Activated T-helper 1 cell treated with Interleukin-2 at 50 U/mL for 16 hours (primary cell): ENCODE measurements at places on chromosomes 1 and 21.

GRCh38 chr1:56811331-56811730 lies 7.9 kb downstream of the FYB2 start:
- DNase-seq, result no peak

- DNase-seq, result no peak
Observed at GRCh38 chr1:58211869-58212268, 334.7 kb downstream of the OMA1 start.

GRCh38 chr1:214899908-214900460 lies 182.6 kb upstream of the KCNK2 start:
- DNase-seq, result no peak

GRCh38 chr1:103561643-103562395 lies 9.6 kb upstream of the AMY2B start:
- DNase-seq, result no peak

DNA sequence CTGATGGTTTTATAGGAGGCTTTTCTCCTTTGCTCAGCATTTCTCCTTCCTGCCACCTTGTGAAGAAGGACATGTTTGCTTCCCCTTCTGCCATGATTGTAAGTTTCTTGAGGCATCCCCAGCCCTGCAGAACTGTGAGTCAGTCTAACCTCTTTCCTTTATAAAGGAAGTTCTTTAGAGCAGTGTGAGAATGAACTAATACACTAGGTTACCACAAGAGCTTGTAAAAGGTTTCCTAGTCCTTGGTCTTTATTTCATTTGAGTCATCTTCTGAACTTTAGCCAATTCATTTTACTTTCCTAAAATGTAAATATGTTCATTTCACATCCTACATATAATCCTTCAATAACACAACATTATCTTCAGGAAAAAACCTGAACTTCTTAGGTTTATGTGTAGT lies 365.3 kb downstream of the HHIPL2 start:
- no peak for DNase-seq

DNA sequence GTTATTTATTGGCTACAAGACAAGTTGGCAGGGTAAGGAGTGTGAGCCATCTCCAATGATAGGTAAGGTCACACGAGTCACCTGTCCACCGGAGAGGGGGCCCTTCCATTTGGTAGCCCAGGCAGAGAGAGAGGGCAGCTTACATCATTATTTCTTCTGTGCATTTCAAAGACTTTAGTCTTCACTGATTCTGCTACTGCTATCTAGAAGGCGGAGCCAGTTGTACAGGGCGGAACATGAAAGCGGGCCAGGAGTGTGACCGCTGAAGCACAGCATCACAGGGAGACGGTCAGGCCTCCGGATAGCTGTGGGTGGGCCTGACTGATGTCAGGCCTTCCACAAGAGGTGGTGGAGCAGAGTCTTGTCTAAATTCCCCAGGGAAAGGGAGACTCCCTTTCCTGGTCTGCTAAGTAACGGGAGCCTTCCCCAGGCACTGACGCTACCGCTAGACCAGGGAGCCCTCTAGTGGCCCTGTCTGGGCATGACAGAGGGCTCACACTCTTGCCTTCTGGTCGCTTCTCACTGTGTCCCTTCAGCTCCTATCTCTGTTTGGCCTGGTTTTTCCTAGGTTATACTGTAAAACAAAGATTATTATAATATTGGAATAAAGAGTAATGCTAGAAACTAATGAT lies 36.7 kb downstream of the ZNF695 start:
- DNase-seq, result peak; percentile 2

DNA sequence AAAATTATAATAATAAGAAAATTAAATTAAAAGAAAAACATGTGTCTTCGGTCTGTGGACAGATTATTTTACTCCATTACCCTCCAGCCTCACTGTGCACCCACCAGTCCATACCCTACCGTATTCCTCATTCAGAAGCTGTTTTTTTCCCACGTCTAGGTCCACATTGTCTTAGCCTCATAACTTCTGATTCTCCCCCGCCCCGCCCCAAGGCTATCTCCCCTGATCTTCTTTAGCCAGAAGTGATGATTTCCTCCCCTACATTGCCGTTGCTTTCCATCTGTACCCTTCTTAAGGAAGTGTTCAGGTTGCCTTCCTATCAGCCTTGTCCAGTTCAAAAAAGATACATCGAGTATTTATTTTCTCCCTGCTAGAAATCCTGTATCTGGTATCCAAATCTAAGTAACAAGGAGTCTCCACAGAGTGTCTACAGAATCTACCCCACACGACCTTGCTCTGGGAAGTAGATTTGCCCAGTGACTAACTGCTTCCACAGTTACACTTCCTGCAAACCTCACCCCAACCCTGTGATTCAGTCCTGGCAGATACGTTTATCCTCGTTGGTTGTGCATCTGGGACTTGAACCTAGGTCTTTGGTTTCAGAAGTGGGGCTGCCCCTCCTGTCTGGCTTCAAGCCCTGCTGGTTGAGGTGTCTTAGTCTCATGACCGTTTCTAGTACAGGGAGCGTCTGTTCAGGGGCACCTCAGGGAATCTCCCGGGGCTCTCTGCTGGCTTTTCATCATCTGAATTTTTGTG lies 470.2 kb downstream of the CAMTA1 start:
- no peak for DNase-seq

- no peak for DNase-seq
Observed at GRCh38 chr1:76317299-76317900, 242.9 kb downstream of the ST6GALNAC3 start.

DNA sequence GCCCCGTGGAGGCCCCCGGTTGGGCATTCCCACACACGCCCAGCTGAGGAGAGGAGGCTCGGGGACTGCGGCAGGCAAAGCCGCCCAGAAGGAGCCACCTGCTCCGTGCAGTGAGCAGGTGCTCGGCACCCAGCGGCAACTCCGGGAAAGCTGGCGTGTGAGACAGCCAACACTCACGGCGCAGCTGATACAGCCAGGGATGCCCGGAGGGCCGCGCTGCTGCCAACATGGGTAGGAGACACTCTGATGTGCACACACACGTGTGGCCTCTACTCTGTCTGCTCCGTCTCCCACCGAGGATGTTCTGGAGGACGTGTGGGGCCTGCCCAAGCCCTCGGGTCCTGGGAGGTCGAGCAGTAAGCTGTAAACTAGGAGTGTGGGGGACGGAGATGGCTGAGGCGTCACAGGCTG lies 12.9 kb downstream of the MORN1 start:
- no peak for DNase-seq

GRCh38 chr1:68473060-68473459 lies 23.3 kb upstream of the RPE65 start:
- DNase-seq, result no peak

DNA sequence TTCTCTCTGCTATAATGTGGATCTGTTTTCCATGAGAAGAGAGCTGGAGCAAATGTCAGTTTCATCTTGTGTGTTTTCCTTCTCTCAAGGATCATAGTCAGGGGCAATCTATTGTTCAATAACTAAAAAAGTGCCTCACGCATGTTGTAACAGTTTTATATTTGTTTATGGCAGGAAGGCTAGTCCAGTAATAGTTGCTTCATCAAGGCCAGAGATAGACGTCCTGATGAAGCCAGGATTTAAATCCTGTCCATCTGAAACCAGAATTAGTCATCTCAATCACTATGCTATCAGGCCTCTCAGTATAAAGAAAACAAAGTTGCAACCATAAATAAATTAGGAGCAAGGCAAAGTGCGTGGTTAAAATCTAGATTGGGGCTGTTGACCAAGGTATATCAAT lies 30.2 kb upstream of the DUSP10 start:
- no peak for DNase-seq

DNA sequence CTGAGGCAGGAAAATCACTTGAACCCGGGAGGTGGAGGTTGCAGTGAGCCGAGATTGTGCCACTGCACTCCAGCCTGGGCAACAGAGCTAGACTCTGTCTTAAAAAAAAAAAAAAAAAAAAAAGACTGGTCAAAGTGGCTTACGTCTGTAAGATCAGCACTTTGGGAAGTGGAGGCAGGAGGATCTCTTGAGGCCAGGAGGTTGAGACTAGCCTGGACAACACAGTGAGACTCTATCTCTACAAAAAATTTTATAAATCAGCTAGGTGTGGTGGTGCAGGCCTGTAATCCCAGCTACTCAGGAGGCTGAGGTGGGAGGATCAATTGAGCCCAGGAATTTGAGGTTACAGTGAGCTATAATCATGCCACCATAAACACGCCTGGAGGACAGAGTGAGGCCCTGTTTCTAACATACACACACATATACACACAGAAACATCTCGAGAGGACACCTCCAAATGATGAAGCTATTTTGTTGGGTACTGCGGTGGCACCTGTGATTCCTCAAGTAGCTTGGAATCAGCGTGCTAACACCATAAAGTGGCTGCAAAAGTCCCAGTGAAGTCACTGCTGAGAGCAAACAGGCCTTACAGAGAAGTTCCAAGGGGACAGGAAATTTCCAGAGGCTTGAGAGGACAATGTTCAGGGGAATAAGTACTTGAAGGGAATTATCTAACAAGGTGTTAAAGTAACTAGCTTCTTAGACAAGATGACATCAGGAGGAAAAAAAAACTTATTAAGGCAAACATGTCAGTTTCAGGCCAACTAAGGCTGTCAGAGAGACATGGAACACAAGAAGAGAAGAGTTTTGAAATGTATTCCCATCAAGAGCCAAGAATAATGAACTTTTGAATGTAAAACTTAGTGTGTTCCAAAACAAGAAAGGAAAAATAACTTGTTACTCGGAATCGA lies 1.3 kb downstream of the NADK start:
- DNase-seq, result no peak

DNA sequence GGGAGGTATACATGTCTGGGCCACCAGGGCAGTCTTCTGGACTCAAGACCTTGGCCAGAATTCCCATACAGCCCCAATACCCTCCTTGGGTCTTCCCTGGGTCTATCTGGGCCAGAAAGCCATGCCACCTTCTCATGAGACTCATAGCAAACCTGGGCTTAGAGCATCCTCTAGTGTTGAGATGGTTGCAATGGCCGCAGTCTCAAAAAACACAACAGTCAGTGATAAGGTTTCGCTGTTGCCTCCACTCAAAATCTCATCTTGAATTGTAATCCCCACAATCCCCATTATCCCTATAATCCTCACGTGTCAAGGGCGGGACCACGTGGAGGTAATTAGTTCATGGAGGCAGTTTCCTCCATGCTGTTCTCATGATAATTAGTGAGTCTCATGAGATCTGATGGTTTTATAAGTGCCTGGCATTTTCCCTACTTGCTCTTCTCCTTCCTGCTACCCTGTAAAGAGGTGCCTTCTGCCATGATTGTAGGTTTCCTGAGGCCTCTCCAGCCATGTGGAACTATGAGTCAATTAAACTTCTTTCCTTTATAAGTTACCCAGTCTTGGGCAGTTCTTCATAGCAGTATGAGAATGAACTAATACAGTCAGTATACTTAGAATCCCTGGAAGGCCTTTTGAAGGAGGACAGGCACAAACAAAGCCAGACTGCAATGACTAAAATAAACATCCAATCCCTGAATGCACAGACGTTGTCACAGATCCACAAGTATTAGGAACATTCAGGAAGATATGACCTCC lies 77.0 kb downstream of the CTH start:
- DNase-seq, result no peak

- no peak for DNase-seq
Observed at GRCh38 chr1:163796394-163796821, 474.7 kb downstream of the NUF2 start.

DNA sequence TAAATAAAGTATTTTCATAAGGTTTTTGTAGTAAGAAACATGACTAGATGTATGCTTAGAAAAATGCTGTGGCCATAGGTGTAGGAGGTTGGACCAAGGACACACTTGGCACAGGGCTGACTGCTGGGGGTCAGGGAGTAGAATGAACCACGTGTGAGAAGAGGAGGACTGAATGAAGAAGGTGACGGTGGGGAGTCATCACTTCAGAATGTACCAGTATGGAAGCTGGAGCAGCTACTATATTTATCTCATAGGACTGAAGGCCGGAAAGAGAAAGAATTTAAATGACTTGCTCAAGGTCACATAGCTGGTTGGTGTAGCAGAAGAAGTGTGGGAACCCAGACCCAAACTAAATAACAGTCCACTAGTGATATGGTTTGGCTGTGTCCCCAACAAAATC lies 79.8 kb upstream of the HAO2 start:
- DNase-seq, result no peak

GRCh38 chr1:181541458-181541857 lies 58.1 kb downstream of the CACNA1E start:
- no peak for DNase-seq

- DNase-seq, result no peak
Observed at GRCh38 chr1:48794816-48795215, 18.1 kb upstream of the BEND5 start.

DNA sequence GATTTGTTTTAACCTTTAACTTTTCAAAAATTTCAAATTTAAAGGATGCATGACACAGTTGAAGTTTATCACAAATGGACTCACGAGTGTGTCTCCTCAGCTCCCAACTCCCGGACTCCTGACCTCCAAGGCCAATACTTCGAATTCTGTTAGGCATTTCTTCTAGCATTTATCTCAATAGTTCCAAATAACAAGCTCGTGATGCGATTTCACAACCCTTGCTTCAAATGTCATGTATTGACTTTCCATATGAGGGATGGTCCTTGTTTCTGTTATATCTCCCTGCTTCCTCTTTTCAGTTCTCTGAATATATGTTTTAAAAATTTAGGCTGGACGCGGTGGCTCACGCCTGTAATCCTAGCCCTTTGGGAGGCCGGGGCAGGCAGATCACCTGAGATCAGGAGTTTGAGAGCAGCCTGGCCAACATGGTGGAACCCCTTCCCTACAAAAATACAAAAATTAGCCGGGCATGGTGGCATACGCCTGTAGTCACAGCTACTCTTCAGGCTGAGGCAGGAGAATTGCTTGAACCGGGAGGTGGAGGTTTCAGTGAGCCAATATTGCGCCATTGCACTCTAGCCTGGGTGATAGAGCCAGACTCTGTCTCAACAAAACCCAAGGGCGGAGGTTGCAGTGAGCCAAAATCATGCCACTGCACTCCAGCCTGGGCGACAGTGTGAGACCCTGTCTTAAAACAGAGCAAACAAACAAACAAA lies 52.0 kb upstream of the TINAGL1 start:
- no peak for DNase-seq

DNA sequence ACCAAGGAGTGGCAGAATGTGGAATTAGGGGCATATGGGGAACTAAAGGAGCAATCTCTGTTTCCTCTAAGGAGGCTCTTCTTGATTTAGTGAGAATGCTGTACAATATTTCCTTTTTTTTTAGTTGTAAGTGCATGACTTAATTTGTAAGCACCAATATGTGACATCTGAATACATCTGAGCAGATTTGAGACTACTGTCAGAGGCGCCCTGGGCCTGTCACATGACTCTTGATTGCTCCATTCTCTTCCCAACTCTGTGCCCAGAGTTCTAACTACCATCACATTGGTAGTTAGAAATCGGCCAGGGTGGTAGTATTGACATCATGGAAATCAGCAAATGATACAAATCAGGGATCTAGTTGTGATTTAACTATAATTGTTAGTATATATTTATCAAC lies 110.1 kb upstream of the LMO4 start:
- DNase-seq, result no peak

- DNase-seq, result no peak
Observed at GRCh38 chr1:100759188-100759587, 39.6 kb downstream of the VCAM1 start.
